ENCODE measurements at places on chromosomes 12 and 14.
A peak's percentile ranks its signal among the peaks of the same experiment; 100 is the strongest.

DNA sequence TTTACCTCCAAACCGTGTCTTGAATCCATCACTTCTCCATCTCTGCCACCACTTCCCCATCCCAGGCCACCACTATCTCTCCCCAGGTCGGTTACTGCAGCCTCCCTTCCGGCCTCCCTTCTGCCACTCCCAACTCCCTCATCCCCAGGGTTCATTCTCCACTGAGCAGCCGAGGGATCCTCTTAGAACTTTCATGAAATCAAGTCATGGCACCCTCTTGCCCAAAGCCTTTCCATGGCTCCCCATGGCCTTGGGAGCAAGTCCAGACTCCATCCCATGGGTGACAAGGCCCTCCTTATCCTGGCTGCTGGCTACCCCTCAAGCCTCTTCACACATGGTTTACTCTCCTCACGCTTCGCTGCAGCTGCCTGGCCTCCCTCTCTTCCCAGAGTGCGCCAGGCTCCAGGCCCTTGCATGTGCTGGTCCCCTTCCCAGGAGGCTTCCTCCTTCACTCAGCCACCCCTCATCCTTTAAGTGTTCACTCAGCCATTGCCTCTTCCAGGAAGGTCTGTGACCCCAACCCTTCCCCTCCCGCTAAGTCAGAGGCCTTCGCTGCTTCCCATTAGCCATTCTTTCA, 17.9 kb upstream of the SH2B3 start:
- DNase-seq, result no peak

- DNase-seq, result no peak
Measured at GRCh38 chr12:132270969-132271754, 58.2 kb downstream of the GALNT9 start.

- no peak for DNase-seq
Measured at GRCh38 chr14:24231263-24232120, 675 bp downstream of the NEDD8 start.

DNA sequence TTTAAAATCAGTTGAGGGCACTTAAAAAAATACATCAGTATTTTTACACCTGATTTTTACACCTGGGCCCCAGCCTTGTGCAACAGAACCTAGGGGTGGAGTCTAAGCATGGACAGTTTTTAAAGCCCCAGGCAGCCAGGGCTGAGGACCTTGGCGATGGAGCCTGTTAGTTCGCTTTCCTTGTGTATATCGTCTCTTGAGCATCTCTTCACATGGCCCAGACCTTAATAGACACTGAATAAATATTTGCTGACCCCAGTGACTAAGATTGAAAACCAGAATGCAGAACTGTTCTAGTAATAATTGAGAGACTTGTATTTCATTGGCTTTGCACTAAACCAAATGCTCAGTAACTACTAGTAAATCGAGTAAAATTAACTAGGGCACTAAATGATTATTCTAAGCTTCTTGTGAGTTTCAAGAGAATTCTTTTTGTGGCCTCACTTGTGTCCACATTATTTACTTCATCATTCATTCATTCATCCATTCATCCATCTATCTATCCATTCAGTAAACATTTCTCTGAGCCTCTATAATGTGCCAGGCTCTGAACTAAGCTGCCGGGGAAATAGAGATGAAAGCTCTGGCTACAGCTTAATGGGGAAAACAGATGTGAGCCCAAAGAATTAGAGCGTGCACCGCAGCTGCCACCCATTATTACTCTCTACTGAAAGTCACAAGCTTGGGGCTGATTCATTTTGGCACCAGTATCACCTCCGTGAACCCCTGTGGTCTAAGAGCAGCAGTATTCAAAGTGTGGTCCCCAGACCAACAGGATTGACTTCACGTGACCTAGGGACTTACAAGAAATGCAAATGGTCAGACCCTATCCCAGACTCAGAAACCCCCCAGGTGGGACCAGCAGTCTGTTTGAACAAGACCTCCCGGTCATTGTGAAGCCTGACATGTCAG, 30.7 kb upstream of the BCL7A start:
- DNase-seq, result no peak

DNA sequence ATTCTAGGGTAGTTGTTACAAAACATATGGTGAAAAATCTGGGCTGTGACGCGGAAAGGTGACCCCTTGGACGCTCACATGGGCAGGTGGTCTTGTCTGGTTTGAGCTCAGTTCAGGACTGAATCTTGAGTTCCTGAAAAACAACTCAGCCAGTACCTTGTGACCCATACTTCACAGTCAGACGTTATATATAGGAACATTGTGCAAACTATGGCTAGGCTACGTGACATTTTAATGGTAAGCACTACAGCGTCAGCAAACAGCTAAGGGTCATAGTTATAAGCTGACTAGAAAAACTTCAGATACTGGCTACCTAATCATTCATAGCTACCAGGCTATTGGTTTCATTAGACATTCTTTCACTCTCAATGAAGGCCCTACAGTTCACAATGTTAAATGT, 14.8 kb upstream of the EDDM3A start:
- peak; percentile 65 for DNase-seq

DNA sequence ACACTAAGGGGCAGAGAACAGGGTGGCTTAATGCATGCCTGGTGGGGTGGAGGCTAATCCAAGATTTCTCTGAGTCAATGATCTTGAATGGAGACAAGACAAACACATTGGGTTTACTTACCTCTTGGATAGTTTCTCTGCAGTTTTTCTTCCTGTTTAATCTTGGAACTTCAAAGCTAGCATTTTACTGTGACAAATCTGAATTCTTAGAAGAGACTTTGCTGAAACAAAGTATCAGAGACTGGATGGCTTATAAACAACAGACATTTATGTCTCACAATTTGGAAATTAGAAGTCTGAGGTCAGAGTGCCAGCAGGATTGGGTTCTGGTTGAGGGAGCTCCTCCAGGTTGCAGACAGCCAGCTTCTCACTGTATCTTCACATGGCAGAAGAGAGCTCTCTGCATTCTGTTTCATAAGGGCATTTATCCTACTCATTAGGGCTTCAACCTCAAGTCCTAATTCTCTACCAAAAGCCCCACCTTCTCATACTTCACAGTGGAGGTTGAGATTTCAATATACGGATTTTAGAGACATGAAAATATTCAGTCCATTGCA, 921.8 kb downstream of the VRK1 start:
- DNase-seq, result no peak

GRCh38 chr12:12741660-12742059, 24.5 kb downstream of the CDKN1B start:
- no peak for DNase-seq

DNA sequence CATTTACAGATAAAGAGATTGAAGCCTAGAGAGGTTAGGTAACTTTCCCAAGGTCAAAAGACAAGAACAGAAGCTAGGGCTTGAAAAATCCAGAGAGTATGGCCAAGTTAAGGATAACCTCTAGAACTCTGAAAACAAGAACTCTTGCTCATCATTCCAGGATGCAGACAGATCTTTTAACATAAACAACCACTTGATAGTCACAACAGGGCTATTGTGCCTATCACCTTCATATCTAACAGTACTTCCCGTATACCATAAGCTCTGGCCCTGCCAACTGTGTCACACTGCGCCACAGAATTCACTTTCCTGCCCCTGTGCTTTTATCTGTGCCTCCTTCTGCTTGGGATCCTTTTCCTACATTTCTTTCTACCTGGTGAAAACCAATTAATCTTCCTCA, 18.2 kb downstream of the ERP29 start:
- DNase-seq, result no peak

DNA sequence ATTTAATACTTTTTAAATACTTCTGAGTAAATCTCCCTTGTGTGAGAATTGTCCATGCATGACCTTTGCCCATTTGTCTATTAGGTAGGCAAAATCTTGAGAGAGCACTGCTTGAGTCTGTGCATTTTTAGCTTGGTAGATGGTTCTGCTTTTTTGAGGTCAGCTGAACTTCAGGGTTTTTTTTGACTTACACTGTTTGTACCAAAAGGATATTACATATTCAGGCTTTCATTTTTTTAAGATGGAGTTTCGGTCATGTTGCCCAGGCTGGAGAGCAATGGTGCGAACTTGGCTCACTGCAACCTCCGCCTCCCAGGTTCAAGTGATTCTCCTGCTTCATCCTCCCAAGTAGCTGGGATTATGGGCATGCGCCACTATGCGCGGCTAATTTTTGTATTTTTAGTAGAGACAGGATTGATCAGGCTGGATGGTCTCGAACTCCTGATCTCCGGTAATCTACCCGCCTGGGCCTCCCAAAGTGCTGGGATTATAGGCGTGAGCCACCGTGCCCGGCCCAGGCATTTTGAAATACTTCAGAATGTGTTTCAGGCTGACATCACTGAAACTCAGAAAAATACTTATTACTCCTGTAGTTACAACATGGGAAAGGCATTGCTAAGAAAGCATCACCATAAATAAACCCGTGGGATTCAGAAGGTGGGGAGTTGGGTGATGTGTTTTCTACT, 11.1 kb downstream of the RASSF3 start:
- DNase-seq, result peak; percentile 90

- no peak for DNase-seq
Measured at GRCh38 chr14:61193476-61193875, 87.7 kb downstream of the TMEM30B start.

GRCh38 chr14:40113671-40114070, 681.4 kb upstream of the FBXO33 start:
- no peak for DNase-seq

DNA sequence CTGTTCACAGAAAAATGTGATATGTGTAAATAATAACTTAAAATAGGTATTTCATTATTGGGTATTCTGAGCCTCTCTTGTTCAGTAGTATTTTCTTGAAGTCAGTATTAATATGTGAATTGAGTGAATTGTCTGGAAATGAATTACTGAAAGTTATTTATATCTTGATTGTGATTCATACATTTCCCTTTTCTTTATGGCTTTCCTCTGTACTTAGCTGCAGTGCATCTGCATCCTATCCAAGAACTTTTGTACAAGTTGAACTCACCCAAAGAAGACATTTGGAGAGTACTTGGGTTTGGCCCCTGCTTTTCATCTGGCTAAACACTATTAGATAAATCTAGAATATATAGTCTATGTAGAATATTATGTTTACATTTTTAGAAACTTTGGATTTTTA, 326.0 kb downstream of the RAD51B start:
- DNase-seq, result no peak

GRCh38 chr12:6635856-6636531, at the start of gene LPAR5:
Gene LPAR5, minus strand, starts transcription at chr12:6635959. Its CDS starts 14,711 bp downstream, at chr12:6621248.
- peak; percentile 77 for DNase-seq

DNA sequence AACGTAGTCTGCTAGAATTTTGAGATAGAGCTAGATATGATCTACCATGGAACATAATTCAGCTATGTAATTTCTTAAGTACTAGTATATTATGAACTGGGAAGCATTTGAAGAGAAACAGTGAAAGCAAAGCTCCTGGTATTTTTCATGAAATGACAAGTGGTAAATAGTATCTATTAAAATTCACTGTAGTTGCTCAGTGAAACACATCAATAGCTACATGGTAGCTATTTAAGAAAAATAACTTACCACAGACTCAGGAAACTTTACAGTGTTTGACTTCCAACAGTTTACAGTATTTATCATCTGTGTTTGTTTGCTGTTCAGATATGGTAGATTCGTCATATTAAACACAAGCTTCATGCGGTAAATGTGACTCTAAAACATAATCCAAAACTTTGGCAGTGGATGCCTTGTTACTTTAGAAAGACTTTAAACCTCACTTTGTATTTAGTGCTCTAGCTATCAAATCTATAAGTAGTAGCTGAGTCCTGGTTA, 25.2 kb downstream of the WNK1 start:
- DNase-seq, result no peak

DNA sequence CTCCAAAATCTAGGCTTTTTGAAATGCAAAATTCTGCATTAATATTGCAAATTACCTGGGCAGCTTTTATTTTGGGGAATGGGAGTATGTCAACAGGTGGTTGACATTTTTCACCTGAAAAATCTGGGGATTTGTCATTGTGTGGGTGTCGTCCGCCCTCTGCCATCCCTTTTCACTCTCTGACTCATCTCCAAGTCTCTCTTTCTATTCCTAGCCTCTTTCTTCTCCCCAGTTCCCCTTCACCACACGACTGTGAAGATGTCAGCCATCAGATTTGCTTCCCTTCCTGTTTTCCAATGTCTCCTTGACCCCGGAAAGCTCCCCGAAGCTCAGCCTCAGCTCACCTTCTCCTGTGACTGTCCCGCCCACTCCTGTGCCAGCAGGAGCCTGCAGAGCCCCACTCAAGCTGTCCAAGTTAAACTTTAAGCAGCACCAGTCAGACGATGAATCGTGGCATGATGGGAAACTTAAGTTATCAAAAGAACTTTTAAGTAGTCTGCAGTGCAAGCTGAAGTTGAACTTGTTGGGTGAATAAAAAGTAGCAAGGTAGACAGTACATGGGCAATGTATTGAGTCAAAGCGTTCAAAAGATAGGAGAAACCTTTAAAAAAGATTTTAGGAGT, 590.2 kb downstream of the VRK1 start:
- no peak for DNase-seq

DNA sequence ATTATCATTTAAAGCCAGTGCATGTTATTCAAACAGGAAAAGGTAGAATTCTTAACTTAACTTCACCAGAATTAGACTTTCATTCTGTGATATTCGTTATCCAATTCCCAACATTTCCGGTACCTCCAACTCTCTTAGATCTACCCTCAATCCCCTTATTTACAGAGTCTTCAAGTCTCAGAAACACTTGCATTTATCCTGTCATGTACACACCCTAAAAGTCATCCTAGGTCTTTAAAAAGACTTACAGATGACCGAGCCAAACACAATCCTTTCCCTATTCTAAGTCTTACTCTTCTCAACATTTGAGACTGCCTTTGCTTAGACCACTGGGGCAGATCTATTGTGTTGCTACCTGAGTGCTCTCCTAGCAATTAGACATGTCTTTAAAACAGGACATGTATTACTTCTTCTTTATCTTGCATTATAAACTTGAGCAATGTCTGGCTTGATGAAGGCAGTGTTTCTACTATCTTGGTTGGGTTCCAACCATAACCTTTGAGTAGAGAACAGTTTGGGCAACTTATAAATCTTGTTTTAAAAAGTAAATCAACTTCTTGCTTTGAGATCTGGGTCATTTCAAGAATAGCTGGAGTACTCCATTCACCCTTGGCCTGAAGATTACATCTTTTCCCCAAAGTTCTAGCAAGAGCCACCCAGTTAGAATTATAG, 140.6 kb upstream of the PLEKHG7 start:
- no peak for DNase-seq

DNA sequence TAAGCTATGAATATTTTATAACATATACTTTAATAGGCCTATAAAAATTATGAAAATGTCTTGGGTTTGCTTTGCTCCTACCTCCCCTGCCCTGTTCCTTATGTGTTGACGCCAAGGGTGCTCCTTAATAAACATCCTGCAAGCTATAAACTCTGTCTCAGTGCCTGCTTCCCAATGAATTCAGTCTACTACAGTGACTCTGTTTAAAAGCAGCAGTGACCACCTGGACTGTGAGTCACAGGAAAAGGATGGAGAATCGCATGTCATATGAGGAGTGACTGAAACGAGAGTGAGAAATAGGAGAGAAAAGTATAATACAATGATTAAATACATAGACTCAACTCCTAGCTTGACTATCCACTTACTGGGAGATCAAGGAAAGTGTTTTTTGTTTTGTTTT, 41.1 kb upstream of the CFAP54 start:
- no peak for DNase-seq

- no peak for DNase-seq
Measured at GRCh38 chr12:105723494-105723893, 393.0 kb downstream of the C12orf75 start.
